ENCODE measurements at places on chromosomes 7 and 10.

- DNase-seq = no peak
These were observed 55.0 kb upstream of the VWDE start for GRCh38 chr7:12458520-12459131.

DNA sequence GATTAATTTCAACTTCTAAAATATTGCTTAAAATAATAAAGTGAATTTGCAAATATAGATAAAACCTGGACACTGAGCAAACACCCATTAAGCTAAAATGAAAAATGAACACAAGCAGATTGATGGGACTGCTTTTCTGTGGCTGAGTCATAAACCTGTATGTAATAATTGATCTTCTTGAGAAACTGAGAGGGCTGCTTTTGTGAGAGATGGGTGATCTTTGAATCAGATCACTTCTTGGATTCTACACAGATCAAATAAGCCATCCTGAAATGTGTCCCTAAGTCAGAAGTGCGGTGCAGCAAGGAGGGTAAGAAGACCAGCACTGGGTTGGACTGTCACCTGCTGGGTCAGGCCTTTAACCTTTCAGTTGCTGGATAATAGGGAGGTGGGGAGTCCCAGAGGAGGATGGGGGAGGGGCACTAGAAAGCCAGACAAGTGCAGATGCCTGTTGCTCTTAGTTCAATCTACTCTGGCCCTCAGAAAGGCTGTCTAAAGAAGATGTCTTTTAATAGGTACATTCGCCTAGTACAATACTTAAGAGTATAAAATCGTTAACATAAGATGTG is 178.2 kb upstream of the NAMPT start:
- DNase-seq = no peak

- no peak for DNase-seq
These were observed 130.9 kb downstream of the SND1 start for GRCh38 chr7:127782654-127783559.

GRCh38 chr10:97102441-97102840 is 83.3 kb downstream of the SLIT1 start:
- DNase-seq = no peak

DNA sequence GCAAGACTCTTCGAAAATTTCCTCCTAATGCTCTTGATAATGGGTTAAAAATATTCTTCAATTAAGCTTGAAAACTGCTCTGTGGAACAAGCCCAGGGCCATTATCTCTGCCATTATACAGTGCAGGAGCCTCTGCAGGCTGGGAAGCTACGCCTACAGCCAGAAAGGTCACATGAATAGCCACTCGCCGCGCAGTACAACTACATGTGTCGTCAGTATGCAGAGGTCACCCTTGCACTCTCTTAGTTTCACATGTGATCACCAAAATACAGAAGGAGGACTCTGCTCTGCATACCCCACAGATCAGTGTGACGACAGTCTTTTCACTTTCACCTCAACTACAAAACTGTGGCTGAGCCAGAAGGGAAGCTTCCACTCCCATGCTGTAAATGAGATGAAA is 141.8 kb upstream of the C1QL3 start:
- DNase-seq = no peak

DNA sequence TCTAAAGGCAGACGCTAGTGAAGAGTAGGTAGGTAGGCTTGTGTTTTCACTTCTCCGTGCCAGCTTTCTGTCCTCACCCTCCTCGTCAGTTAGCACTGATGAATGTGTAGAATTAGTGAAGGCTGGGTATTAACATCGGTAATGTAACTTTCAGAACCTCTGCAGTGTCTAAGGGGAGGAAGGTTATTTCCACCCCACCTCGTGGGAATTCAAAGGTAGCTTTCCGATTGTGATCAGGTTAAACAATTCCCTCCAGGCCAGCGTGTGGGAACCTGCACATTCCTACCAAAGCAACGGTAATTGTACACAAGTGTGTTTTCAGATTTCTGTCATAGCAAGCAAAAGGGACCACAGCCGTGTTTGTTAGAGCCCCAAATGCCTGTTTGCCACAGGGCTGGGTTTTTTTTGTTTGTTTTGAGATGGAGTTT is 405.0 kb upstream of the GALNT17 start:
- no peak for DNase-seq

GRCh38 chr7:21013765-21014539 is 227.3 kb upstream of the SP8 start:
- DNase-seq = no peak

DNA sequence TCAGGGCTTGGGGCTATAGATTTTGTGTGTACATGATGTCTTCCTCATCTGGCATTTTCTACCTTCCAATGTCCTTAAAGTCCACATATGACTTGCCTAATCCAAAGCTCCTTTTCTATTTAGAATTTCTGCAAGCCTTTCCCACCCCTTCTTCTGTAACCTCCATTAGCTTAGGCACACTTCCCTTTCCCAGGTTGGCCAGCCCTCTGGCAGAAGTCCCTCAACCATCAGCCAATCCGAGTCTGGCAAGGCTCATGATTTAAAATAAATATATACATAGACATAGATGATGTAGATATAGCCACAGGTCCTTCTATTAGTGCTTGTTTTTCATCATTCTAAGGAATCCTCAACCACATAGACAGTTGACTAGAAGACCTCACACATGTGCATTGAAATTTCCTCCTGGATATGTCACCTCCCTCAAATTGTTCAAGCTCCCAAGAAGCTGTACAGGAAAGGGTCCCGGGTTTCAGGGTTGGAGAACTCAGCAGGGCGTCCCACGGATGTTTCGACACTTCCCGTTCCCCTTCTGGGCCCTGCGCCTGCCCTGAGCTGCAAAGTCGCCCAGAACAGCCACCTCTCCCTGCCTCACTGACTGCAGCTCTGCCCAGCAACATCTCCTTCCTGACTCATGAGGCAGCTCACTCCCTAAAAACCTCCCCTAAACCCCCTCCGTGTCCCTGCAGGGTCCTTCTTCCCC is 20.4 kb upstream of the PIK3AP1 start:
- no peak for DNase-seq

DNA sequence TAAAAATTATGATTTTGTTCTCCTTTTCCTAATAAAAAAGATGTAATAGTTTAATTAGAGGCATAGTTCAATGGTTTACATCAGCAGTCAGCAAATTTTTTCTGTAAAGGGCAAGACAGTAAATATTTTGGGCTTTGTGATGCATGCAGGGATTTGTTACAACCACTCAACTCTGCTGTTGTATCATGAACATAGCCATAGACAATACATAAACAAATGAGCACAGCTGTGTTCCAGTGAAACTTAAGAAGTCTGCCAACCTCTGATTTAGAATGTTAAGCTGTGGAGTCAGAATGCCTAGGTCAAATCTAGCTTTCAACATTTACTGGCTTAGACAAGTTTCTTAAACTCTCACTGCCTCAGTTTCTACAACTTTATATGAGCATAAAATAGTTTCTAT is 31.6 kb downstream of the ASZ1 start:
- DNase-seq = no peak

DNA sequence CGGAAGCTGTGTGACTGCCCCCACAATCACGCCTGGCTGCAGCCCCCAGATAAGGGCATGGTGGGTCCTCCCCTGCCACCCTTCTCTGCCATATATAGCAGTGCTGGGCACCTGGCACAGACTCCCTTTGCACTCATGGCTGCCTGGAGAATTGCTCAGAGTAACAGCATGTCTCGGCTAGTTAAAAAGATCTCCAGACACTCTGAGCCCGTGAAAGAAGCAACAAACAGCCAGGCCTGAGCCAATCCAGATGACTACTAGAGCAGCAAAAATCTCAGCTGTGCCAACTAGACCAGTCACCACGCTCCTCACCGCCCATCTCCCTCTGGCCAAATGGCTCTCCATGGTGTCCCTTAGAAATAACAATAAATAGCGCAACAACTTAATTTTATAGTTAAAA is 71.3 kb downstream of the PARD3 start:
- no peak for DNase-seq

- no peak for DNase-seq
These were observed 93.6 kb downstream of the ZNF277 start for GRCh38 chr7:112300072-112300471.
